ENCODE measurements at places on chromosomes 5 and 9. TPM values are rescaled to one million over a fixed set of nuclear protein-coding genes. Genes with fewer than 3 reads are reported as not detected.

DNA sequence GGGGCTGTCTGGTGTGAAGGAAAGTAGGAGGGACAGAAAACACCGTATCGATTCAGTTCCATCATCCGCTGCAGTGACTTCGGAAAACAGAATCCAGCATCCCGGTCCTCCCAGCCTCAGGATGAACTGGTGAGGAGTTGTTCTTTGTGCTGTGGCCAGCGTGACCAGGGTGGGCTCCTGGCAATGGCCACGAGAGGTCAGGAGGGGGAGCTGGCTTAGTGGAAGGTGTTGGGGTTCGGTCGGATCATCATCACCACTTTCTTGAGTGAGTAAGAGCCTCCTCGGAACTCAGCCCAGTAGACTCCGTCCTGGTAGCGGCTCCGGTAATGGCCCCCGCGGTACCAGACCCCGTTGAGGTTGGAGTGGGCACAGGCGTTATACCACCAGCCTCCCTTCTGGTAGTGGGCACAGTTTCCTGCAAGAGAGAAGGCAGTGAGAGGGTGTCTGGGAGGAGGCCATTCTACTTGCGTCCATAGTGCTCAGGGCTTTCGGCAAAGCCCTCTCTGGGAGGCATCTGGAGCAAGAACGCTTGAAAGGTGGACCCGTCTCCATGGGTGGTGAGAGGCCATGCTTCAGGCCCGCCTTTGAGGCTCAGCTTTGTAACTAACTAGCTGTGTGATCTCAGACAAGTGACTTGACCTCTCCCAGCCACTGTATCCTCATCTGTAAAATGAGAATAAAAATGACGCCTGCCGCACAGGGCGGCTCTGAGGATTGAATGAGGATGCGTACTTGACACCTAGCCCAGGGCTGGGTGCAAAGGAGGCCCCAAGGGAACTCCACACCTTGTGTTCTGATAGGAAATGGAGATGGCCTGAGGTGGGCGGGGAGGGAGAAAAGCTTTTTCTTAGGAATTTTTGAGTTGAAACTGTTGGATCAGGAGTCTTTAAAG is 33.5 kb downstream of the ANGPTL2 start:
- no peaks in the 10 kb centered on the region for H3K4me1 ChIP-seq
- no peak for DNase-seq
- no peaks in the 10 kb centered on the region for H3K36me3 ChIP-seq

- DNase-seq = no peak
- no peak overlapping the region for H3K4me3 ChIP-seq
- H3K4me1 ChIP-seq = peaks cover 46% of the 10 kb centered on the region
- no peaks in the 10 kb centered on the region for H3K27me3 ChIP-seq
- H3K36me3 ChIP-seq = no peaks in the 10 kb centered on the region
Observed at GRCh38 chr5:125044491-125045282, 298.2 kb upstream of the ZNF608 start.

- H3K4me3 ChIP-seq = no peak overlapping the region
- DNase-seq = no peak
- H3K27me3 ChIP-seq = no peaks in the 10 kb centered on the region
- no peaks in the 10 kb centered on the region for H3K4me1 ChIP-seq
- no peaks in the 10 kb centered on the region for H3K36me3 ChIP-seq
- H3K27ac ChIP-seq = no peak overlapping the region
Observed at GRCh38 chr5:122138356-122138755, 9.0 kb downstream of the ZNF474 start.

DNA sequence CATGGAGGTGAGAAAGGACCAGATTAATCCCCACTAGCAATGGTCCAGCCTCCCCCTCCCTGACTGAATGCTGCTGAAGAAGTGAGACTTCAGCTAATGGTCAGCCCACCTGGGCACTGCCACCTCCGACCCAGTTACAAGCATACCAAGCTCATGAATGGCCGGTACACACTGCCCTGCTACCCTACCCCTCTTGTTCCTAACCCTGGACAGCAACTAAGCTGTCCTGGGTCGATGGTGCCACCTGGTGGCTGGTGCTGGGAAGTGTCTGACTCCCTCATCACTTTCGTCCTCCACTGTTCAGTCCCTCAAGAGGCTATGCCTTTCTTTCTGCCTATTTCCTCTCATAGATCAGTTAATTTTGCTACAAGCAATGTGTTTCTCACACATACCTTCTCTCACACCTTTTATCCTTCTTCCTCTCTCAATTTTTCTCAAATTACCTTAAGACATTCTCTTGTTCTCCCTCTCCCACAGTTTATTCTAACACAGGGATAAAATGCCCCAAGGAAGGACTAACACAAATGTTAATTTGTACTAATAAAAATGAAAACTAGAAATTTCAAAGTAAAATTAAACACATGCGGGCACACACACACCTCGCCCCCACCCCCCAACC is 42.4 kb downstream of the PAX5 start:
- DNase-seq = peak; percentile 75
- H3K27ac ChIP-seq = no peak overlapping the region
- no peaks in the 10 kb centered on the region for H3K36me3 ChIP-seq
- peaks cover 62% of the 10 kb centered on the region for H3K27me3 ChIP-seq
- no peak overlapping the region for H3K4me3 ChIP-seq

DNA sequence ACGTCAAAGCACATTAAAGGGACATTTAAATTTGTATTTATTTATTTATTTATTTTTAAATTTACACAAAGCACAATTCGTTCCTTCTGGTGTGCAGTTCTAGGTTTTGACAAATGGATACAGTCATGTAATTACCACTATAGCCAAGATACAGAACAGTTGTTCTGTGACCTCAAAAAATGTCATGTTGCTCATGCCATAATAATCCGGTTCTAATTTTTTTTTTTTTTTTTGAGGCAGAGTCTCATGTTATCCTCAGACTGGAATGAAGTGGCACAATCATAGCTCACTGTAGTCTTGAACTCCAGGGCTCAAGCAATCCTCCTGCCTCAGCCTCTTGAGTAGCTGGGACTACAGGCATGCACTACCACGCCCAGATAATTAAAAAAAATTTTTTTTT is 7.8 kb downstream of the IGFBPL1 start:
- no peaks in the 10 kb centered on the region for H3K27me3 ChIP-seq
- no peaks in the 10 kb centered on the region for H3K36me3 ChIP-seq

DNA sequence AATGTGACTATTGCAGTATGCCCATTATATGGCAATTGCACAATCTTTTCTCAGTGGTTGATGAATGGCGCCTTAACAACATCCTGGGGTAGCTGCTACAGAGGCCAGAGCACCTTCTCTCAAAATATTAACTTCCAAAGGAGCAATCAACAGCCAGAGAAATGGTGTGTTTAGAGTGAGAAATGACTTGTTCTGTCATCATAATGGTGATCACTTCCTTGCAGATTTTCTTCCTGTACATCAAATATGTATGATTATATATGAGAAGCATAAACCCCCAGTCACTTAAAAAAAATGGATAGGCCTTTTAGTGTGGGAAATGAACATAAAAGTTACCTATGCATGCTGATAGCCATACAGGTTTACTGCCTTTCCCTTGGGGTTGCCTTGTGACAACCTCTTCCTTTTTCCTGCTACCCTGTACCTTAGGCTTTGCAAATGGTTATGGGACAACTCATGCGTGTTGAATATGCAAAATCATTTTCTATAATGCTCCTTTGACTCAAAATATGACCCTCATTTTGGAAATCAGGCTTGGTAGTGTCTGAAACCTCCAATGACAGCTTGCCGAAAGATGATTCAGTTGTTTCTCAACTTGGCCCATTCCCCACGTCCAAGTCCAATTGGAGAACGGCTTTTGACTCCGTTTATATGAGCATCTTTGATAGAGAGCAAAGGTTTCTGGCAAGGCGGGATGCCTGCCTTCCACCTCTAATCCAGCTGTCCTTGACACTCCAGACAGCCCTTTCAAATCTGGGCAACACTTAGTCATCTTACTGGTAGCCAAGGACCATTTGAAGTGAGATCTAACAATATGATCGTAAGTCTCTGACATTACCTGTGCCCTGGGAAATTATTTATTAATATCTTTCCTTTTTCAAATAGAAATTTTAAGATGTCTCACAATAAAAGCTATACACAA is 69.3 kb downstream of the SLC1A1 start:
- no peak overlapping the region for H3K4me3 ChIP-seq
- H3K27ac ChIP-seq = no peak overlapping the region
- H3K4me1 ChIP-seq = no peaks in the 10 kb centered on the region
- no peaks in the 10 kb centered on the region for H3K36me3 ChIP-seq
- no peaks in the 10 kb centered on the region for H3K27me3 ChIP-seq

- no peaks in the 10 kb centered on the region for H3K36me3 ChIP-seq
- peaks cover 34% of the 10 kb centered on the region for H3K4me1 ChIP-seq
- no peak overlapping the region for H3K27ac ChIP-seq
- no peak for DNase-seq
- no peak overlapping the region for H3K4me3 ChIP-seq
Observed at GRCh38 chr5:32029261-32029660, 144.9 kb downstream of the GOLPH3 start.

- no peaks in the 10 kb centered on the region for H3K27me3 ChIP-seq
- H3K27ac ChIP-seq = no peak overlapping the region
- H3K4me3 ChIP-seq = no peak overlapping the region
Observed at GRCh38 chr5:1231354-1231905, 6.2 kb downstream of the SLC6A18 start.

- H3K4me3 ChIP-seq = no peak overlapping the region
- H3K4me1 ChIP-seq = no peaks in the 10 kb centered on the region
- H3K36me3 ChIP-seq = peaks cover 55% of the 10 kb centered on the region
- H3K27me3 ChIP-seq = no peaks in the 10 kb centered on the region
Observed at GRCh38 chr9:109068764-109069163, 51.0 kb downstream of the TMEM245 start.

DNA sequence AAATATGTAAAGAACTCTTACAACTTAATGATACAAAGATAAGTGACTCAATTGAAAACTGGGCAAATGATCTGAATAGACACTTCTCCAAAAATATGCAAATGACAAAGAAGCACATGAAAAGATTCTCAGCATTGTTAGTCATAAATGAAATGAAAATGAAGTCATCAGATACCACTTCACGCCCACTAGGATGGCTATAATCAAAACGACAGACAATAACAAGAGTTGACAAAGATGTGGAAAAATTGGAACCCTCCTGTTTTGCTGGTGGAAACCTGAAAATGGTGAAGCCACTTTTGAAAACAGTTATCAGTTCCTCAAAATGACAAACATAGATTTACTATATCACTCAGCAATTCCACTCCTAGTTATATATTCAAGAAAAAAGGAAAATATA is 7.9 kb upstream of the SYK start:
- no peaks in the 10 kb centered on the region for H3K36me3 ChIP-seq
- no peak overlapping the region for H3K4me3 ChIP-seq

DNA sequence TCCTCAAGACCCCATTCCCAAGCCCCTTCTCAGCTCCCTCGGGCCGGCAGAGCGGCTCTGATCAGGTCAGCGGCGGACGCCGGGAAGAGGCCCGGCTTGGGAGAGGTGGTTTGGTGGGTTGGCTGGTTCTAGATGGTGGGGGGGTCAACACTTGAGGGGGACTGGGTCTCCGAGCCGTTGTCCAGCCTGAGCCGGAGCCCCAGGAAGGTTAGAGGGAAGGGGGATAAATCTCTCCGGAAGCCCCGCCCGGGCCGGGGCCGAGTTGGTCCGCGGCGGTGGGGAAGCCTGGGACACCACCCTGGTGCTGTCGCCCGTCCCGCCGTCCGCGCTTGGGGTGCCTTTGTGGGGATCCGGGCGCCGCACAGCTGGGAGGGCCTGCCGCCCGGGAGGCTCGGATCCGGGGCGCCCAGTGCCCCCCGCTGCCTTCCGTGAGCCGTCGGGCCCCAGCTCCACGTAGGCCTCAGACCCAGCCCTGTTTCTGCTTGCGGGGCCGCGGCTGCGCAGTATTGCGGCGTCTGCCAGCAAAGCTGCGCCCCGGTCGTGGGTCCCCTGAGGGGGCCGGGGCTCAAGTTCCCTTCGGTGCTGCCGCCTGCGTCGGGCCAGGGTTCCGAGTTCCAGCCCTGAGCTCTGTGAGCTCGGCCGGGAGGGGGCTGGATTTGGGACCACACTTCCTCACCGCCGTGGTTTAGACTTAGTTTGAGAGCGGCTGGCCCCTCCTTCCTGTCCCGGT is 542 bp upstream of the TRIM52 start:
- peak overlapping the region; percentile 84 for H3K27ac ChIP-seq
- peak; percentile 81 for DNase-seq
- H3K4me3 ChIP-seq = peak overlapping the region; percentile 99
- peaks cover 17% of the 10 kb centered on the region for H3K4me1 ChIP-seq
- no peaks in the 10 kb centered on the region for H3K27me3 ChIP-seq
- H3K36me3 ChIP-seq = peaks cover 3% of the 10 kb centered on the region

DNA sequence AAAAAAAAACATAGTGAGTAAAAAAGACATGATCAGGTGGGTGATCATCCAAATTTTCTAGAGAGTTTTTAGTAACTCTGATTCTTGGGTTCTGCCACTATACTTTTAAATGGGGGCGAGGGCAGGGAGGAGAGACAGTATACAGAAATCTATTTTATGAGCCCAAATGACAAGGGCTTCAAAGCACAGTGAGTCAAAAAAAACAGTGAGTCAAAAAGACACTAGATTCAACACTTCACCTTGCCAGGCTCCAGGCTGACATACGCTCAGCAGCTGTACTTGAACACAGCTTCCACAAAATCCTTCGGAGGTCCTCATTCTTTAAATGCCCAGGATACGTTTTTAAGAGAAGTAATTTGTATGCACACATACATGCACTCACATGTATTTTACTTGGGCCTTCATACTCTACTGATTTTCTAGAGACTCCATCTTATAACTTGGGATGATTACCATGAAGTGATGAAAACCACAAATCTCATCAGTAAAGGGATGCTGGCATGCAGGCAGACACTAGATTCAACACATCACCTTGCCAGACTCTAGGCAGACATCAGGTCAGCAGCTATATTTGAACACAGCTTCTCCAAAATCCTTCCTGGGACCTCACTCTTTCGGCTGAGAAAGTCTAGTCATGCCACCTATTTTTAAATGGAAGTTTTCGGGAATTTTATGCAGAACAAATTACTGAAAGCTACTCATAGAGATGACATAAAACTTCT is 28.8 kb downstream of the NR3C1 start:
- peaks cover 22% of the 10 kb centered on the region for H3K4me1 ChIP-seq
- DNase-seq = no peak
- no peaks in the 10 kb centered on the region for H3K27me3 ChIP-seq
- no peaks in the 10 kb centered on the region for H3K36me3 ChIP-seq
- H3K27ac ChIP-seq = no peak overlapping the region
- no peak overlapping the region for H3K4me3 ChIP-seq

Gene ADGRV1
- total RNA-seq = 139 TPM

Gene PRSS3
- 2.5 TPM for total RNA-seq

Gene IL5
- not detected for total RNA-seq

Gene PDE6A
- total RNA-seq = not detected

Gene HK3
- not detected for total RNA-seq

Gene GDF9
- total RNA-seq = 0.66 TPM

Gene C5orf58
- total RNA-seq = not detected

Gene RASGEF1C
- total RNA-seq = 0.42 TPM

Gene TNC
- 2.7 TPM for total RNA-seq
